G401 (cell line): ENCODE measurements at places on chromosomes 11 and 22. TPM values are rescaled to one million over a fixed set of nuclear protein-coding genes. Genes with fewer than 3 reads are reported as not detected.

GRCh38 chr11:12212821-12213185 lies 102.4 kb downstream of the MICAL2 start:
- DNase-seq: no peak

GRCh38 chr11:126485021-126485792 lies 129.7 kb downstream of the ST3GAL4 start:
- DNase-seq: peak; percentile 18

MRGPRX3 gene
- total RNA-seq: not detected in 2 replicates

ARHGAP42 gene
- total RNA-seq: not detected in 2 replicates

TOP3B gene
- 20.4 and 24.8 TPM in 2 replicates for total RNA-seq
